ENCODE measurements at places on chromosomes 11 and 22.

DNA sequence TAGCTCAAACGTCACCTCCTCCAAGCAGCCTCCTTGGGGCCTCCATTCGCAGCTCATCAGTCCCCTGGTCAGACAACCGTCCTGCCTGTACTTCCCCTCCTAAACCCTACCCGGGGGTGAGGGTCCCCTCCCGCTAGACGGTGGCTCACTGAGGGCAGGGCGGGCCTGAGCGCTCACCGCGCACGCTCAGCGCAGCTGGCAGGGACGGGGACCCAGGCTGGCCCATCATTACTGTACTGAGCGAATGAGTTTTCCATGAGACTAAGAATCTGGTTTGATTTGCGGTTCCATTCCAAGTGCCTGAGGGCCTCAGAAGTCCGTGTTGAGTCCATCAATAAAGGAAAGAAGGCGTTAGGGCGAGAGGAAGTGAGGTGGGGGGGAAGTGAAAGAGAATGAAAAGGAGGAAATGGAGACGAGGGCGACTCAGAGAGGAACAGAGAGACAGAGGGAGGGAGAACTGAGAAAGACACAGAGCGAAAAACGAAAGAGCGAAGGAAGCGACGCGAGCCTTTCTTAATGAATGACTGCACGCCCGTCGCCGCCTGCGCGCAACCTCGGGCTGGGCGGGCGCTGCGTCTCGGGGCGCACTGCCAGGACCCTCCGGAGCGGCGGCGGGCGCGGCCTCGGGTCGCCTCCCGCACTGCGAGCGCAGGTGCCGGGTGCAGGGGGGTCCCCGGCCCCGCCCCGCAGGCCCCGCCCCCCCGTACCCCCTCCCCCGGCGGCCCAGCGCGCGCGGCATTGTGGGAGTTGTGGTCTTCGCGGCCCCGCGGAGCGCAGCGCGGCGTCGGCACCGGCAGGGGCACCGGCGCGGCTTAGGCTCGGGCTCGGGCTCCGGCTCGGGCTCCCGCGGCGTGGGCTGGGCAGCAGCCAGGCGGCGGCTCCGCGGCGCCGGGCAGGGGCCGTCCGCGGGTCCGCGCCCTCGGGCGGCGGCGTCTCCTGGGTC, at the start of gene ASPHD2:
Gene ASPHD2, plus strand, starts transcription at position 746 of the 943 bp plus-strand sequence. CDS start 4,356 bp downstream, outside the sequence.
- DNase-seq, result peak; percentile 79

DNA sequence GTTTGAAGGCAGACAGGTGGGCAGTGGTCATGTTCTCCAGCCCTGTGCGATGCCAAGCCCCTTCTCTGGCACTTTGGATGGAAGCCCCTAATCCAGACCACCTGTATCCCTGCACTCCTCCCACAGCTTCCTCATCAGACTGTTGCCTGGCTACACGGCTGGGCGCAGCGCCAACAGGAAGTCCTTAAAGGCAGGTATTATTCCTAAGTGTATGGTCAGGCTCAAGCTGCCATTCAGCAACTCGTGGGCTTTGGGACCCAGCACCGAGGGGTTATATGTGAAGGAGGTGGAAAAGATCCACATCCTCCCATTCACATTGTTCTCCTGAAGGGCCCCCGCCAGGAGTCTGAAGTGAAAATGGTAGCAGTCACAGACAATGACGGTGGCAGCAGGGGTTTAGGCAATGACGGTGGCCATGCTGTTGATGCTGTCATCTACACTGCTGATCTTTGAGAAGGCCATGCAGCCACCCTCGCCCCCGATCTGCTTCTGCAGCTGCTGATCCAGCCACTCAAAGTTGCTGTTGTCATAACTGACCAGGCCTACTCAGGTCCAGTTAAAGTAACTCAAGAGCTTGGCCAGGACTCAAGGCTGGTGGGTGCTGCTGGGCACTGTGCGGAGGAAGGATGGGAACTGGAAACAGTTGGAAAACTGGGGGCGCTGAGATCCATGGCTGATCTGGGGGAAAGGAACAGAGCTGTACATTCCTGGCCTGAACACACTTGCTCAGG, 27.7 kb downstream of the OR6Q1 start:
- DNase-seq, result no peak

- peak; percentile 52 for DNase-seq
These were observed 75.8 kb downstream of the CD44 start for GRCh38 chr11:35214792-35215193.

DNA sequence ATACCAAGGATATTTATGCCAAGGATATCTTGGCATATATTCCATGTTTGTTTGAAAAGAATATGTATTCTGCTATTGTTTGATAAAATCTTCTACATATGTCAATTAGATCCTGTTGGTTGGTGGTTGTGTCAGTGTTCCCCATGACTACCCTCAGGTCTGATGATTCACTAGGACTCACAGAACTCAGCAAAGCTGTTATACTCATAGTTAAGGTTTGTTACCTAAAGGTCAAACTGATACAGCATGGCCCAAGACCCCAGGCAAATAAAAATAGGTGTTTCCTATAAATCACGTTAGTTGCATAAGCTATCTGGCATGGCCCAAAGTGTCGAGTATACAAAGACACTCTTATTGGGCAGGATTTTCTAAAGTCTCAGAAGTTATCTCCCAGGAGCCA, 30.2 kb upstream of the B3GNT6 start:
- DNase-seq, result no peak

GRCh38 chr11:13160346-13160745, 117.2 kb upstream of the BMAL1 start:
- no peak for DNase-seq

DNA sequence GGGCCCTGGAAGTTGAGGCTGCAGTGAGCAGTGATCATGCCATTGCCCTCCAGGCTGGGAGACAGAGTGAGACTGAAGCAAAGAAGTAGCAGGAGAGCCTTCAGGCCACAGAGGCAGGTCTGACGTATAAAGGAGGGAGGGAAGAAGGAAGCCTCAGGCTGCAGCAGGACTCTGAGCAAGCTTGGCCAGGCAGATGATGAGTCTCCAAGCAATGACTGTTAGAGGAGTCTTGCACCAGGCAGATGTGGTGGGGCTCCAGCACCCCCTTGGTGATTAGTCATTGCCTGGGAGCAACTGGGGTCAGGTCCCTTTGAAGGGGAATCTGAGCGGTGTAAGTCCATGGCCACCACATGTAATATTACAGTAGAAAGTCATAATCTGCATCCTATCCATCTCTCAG, 36.6 kb upstream of the NFAM1 start:
- no peak for DNase-seq

DNA sequence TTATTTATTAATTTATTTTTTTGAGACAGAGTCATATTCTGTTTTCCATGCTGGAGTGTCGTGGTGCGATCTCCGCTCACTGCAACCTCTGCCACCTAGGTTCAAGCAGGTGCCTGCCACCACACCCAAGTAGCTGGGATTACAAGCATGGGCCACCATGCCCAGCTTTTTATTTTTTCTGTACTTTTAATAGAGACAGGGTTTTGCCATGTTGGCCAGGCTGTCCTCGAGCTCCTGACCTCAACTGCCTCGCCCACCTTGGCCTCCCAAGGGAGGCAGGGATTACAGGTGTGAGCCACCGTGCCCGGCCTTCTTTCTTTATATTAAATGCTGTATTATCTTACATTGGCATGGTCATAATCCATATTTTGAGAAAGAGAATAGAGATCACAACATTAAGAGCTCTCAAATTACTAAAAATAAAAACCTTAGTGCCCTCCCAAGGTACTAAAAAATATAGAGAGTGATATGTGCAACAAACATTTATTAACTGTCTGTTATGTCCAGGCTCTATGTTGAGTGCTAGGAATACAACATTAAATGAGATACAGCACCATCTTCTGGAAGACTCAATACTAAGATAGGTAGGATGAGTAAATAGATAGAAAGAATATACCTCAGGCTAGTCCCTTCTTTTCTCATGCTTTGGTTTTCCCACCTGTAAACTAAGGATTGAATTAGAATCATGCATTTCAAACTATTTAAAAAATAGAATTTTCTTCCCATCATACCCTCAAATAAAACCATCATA, 84.1 kb downstream of the BBOX1 start:
- no peak for DNase-seq

DNA sequence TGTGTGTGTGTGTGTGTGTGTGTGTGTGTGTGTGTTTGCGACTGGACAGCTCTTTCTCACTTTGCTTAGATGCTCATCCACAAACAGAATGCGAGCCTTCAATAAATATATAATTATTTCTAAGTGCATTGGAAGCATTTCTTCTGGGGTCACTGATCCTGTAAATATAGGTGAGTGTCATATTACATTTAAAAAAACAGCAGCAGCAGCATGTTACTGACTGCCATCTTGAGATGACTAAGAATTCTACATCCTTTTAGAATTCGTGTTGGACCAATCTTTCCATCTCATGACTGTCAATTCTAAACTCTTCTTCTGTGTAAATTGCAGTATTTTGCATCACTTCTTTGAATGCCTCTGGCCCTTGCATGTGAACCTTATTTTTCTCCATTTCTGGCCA, 238.0 kb upstream of the DDI1 start:
- DNase-seq, result no peak

DNA sequence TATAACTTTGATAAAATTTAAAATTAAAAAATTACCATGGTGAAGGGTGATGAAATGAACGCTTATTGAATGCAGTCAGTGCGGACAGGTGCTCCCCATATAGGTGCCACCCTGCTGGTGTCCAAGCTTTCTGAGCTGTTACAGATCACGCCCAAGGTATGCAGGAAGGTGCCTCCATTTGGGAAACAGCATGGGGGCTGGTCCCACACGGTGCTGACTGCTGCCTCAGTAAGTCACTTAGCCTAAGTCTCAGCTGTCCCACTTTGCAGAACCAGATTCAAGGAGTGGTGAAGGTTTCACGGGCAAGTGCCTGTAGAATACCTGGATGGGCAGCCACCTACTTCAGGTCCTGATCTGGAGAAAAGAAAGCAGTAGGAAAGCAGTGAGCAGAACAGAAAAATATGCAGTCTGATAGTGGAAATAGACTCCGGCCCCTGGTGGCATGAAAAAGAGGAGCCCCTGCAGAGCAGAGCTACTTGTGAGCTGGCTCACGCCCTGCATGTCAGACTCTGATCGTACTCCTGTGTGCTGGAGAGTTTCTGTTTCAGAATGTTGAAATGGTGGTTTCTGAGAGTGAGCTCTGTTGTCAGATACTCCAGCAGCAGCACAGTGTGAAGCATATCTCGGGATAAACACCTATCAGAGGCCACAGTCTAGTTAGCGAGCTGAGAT, 33.2 kb downstream of the ADORA2A start:
- no peak for DNase-seq

DNA sequence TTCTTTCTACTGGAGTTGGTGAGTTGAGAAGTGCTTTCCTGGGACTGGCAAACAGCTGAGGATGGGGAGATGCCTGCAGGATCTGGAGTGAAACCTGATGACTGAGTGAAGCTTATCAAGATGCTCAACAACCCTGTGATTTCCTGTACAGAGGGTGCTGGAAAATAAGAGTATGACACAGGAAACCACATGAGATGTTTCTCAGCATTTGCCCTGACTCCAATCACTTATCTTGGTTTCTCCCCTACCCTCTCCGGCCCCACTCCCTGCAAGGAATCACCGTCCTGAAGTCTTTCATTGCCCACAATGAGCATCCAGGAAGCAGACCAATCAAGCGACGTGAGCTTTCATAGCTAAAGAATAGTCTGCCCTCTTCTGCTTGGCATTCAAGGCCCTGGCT, at the start of gene MRGPRX2:
Gene MRGPRX2, minus strand, starts transcription at position 89 of the 400 bp plus-strand sequence. CDS start 4,315 bp downstream, outside the sequence.
- DNase-seq, result no peak

- peak; percentile 73 for DNase-seq
These were observed 14.5 kb upstream of the DGKZ start for GRCh38 chr11:46332568-46333393.

DNA sequence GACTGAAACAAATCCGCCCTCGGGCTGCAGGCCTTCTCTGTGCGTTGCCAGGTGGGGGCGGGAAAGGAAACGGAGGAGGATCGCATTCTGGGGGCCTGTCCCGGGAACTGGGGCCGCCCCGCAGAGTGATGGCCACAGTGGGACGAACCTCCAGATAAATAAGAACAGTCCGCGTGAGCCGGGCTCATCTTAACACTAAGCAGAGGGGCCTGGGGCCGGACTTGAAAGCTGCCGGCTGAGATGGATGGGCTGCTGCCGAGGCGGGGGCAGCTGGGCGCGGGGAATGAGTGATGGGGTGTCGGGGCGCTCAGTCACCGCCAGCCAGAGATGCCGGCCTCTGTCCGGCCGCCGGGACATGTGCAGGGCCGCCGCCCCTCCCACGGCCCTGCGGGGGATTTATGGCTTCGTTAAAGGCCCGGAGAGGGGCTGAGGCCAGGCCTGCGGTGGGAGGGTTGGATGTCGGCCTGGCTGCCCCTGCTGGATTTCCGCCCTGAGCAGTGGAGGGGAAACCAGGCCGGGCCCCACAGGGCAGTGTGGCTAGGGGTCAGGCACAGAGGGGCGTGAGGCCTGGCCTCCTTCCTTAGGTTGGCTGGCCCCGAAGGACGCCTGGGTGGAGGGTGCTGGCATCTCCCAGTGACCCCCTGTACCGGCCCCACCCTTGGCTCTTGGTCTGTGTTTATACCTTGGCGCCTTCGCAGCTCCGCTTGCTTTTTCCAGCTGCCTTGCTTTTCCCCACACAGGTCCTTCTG, 45.3 kb upstream of the CD82 start:
- no peak for DNase-seq

DNA sequence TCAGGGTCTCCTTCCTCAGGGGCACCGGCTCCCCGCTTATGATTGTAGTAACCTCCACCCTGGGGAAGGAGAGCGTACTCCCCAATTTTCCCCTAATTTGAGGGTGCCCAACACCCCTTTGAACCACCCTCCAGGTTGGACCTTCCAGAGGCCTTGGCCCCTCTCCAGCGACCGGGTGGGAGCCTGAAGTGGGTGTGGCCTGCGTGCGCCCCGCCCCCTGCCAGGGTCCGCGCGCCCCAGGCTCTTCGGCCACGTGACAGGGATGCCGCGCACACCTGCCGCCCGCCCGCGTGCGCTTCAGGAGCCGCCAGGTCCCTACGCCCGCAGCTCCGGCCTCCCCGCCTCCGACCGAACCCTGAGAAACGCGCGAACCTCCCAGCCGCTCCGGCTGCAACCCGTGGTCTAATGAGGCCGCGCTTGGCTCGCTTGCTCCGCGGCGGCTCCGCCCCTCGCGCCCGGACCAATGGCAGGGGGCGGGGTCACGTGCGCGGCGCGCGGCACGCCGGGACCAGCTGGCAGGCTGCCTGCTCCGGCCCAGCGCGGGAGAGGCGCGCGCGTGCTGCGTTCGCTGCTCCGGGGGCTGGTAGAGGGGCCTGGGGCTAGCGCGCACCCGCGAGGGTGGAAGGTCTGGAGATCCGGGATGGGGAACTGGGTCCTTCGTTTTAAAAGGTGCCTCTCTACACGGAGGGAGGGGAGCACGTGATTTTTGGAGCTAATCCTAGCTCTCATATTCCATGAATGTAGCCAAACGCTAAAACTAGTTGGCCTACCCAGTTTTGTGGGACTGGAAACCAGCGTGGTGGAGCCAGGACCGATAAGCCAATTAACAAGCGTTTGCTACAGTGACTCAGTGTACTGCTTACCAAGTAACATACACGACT, at the start of gene FOXRED2:
Gene FOXRED2, minus strand, starts transcription at position 404 of the 881 bp plus-strand sequence. CDS start 618 bp downstream, outside the sequence.
- peak; percentile 89 for DNase-seq

Measured in activated CD8-positive, alpha-beta memory T cell treated with anti-CD3 and anti-CD28 coated beads, Interleukin-2, amount 50 U/mL, for 4 hours (primary cell).